NT2/D1 (cell line): ENCODE measurements at places on chromosomes 1 and 21.

DNA sequence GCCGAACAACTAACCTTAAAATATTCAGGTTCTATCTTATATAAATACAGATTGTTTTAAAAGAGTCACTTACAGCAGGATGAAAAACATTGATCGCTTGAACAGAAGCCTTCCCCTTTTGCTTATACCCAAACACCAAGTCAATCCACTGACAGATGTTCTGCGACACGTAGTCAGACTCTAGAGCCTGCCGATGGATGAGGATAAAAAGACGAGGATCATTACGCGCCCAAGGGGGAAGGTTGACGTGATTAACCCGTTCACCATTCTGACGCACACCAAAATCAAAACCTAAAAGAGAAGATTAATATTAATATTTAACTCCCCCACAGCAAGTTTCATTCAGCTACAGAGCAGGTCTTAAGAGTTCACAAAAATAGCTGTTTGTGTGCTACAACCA is 59.4 kb upstream of the GNG4 start:
- DNase-seq = no peak

GRCh38 chr1:60073605-60074278 is at the start of gene C1orf87:
TSS of gene C1orf87 (minus strand) at chr1:60073770. CDS start at chr1:60072643, 1,127 bp downstream.
- DNase-seq = peak; percentile 23

DNA sequence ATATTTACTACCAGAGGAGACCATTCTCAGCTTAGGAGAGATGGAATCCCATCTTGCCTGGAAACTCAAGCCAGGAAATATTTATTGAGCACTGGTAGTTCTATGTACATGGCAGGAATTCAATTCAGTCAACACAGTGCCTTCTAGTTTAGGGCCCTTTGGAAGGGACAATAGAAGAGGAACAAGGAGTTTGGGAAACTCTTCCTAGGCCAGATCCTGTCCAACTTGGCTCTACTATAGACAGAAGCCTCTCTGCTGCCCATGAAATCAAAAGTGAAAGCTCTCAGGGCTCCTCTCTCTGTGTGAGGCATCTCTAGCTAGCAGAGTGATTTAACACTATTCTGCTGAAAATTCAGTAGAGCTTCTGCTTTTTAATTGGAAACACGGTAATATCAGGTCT is 244.6 kb upstream of the MAP1LC3C start:
- DNase-seq = no peak

DNA sequence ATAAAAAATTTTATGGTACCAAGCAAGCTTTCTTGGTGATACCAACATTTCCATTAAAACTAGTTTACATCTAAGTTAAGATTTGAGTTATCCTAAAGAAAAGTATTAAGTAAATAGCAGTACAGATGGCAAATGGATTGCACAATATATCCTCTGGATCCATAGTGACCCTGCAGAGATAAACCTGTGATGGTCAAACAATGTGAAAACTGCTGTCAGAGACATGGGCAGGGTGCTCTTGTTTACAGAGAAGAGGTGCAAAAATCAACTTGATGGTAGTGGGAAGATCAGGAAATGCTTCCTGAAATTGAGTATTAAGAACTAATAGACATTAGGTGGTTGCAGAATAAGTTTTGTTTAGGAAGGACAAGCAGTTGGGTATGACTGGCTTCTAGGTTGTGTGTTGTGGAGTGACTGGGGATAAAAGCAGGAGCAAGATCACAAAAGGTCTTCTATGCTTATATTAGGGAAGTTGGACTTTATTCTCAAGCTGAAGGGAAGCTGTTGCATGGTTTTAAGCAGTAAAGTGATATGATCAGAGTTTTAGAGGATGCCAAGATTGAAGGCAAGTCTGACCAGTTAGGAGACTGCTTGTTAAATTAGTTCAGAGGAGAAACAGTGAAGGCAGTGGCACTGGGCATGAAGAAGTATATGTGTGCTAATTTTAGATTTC is 9.9 kb downstream of the TTC3 start:
- DNase-seq = no peak

DNA sequence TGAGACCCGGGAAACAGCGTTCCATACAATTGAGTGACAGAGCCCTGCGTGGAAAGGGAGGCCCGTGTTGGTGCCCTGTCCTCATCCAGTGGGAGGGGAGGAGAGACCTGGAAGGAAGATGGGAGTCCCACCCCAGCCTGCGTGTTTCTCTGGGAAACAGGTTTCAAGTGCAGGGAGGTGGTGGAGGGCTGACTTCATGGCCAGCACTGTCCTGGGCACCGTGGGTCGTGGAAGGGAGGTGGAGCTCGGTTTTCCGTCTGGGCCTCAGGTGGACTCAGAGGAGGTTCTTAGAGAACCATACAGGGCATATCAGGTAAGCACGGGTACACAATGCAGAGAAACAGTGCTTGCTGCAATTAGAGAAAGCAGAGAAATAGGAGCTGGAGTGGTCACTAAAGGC is 222.6 kb downstream of the CAMTA1 start:
- DNase-seq = no peak

DNA sequence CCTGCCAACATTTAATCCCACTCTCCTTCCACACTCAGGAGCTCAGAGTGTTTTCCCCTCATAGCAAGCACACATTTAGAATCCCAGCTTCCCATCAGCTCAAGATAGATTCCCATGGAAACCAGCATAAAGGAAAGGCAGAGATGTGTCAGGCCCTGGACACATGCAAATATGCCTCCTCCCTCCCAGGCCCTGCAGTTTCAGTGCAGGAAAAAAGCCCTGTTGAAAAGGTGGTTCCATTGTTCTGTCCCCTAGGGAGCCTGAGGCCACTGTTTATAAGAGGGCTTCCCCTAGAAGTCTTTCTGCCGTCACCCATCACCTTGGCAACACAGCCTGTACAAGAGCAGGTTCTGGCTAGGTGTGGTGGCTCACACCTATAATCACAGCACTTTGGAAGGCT is 3.6 kb downstream of the CACNA1S start:
- DNase-seq = peak; percentile 80

GRCh38 chr21:36202726-36203602 is 46.3 kb downstream of the DOP1B start:
- DNase-seq = no peak

DNA sequence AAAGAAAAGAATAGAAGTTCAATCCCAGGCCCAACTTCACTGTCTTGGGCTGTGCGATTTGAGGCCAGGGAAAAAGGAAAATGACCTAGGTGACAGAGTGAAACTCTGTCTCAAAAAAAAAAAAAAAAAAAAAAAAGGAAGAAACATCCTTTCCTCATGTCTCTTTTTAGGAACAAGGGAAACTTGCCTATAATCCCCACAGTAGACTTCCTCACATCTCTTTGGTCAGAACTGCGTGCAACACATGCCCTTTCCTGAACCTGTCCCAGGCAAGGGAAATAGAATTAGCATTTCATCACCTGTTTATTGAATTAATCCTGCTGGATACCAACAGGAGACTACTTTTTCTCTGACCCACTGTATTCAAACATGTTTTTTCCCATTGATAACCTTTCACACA is 2.3 kb downstream of the DCST1 start:
- no peak for DNase-seq

- DNase-seq = no peak
Measured at GRCh38 chr1:74502432-74502831, 10.0 kb downstream of the LRRC53 start.

DNA sequence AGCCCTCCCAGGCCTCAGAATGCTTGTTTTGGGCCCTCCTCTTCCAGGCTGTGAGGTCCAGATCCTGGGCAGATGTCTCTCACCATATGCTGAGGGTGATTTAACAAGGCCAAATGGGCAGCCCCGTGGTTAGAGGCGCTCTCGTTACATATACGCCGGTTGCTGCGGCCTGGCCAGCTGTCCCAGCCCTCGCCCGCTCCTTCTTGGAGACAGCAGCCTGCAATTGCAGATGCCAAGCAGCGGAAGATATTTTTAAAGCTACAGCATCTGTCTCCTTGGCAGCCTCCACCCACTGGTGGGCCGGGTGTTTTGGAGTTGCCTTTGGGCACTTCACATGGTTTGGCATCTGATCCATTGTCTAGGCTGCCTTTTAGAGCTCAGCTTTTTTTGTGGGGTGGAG is 178.8 kb upstream of the NFIA start:
- DNase-seq = no peak

- DNase-seq = peak; percentile 68
Measured at GRCh38 chr1:21439721-21440629, at the start of gene NBPF3. TSS of gene NBPF3 (plus strand) at chr1:21440137. CDS start at chr1:21445087, 4,950 bp downstream.

- no peak for DNase-seq
Measured at GRCh38 chr1:36583980-36584782, 101.5 kb upstream of the CSF3R start.

DNA sequence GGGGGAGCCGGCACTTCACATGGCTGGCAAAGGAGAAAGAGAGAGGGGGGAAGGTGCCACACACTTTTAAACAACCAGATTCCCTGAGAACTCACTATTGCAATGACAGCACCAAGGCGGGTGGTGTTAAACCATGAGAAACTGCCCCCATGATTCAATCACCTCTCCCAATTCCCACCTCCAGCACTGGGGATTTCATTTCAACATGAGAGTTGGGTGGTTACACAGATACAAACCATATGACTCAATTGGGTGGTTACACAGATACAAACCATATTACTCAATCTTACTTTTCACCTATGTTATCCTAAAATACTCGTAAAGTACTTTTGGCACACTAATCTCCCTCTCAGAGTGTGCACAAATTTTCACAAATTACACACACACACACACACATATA is 1097.5 kb upstream of the TMPRSS15 start:
- DNase-seq = no peak

- no peak for DNase-seq
Measured at GRCh38 chr1:182193908-182194550, 132.5 kb upstream of the ZNF648 start.

GRCh38 chr1:165882168-165882837 is 54.9 kb downstream of the UCK2 start:
- no peak for DNase-seq

GRCh38 chr1:25066256-25066655 is 136.2 kb upstream of the RUNX3 start:
- no peak for DNase-seq

DNA sequence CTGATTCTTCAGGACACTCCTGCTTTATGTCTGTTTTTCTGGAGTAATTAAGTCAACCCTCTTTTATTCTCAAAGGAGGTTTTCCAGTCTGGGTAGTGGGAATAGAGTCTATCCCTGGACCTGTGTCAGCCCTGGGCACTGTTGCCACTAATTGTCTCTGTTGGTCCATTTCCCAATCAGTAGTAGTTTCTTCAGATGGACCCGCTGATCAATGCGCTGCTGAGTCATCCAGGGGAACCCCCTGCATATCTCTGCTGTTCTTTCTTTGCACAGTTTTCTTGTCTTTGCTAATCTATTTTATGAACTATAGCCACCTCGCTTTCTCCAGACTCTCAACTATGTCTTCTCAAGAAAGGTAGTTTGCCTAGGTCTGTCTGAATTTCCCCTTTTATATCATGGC is 82.5 kb downstream of the TNNI3K start:
- no peak for DNase-seq

- no peak for DNase-seq
Measured at GRCh38 chr21:34807881-34808568, 139.2 kb downstream of the CLIC6 start.

DNA sequence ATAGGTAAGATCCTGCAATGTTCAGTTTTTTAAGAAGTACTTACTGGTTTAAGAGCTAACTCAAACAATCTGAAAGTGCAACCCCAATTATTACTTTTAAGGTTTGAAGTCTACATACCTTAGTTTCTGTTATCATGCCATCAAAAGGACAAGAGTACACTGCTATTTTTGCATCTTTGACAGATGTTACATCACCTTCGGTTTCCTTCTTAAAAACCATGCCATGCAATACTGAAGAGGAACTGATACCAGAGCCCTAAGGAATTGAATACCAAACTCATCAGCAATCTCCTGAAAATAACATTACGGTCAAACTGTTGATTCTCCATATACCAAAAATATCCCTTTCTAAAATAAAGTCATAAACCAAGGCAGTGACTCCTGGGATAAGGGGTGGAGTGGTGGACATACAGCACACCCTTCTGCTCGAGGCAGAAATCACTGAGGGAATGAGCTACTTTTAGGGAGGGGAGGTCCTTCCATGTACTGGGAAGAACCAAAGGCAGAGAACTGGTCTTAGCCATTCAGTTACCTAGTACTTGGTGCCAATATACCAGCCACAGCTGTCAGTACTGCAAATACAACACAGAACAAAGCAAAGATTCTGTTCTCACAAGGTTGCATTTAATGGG is 8.5 kb downstream of the CCT8 start:
- DNase-seq = no peak

GRCh38 chr21:38314558-38314957 is 57.8 kb downstream of the KCNJ15 start:
- DNase-seq = no peak

DNA sequence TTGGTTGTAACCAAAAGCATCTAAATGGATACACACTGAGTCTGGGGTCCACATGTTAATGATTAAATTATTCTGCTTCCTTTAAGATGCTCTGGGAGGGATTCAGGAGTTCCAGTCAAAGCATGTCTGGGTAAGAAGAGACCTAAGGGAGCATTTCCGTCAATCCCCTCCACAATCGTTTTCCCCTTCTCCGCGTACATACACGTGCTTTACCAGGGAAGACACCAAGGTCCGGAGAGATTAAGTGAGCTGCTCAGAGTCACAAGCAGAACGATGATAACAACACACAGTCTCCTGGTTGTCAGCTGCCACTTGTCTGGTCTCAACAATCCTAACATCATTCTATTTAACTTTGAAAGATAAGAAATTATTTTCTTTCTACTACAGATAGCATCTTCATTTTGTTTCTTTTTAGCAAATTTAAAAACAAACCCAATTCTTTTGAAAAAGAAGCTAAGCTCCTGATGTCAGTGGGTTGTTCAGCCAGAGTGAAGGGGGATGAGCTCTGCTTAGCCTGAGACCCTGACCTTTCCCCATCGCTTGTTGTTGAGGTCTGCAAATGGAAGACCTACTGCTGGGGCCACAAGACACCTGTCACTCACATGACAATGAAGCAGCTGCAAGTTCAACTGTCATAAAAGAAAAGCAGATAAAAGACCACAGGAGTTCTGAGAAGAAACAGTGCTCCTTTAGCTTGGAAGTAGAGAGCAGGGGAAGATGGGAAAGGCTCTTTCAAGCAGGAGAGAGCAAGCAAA is 4.5 kb downstream of the PAFAH2 start:
- DNase-seq = no peak
